HFFc6 (cell line): ENCODE measurements at places on chromosomes 16 and 17.
A peak's percentile ranks its signal among the peaks of the same experiment; 100 is the strongest.

DNA sequence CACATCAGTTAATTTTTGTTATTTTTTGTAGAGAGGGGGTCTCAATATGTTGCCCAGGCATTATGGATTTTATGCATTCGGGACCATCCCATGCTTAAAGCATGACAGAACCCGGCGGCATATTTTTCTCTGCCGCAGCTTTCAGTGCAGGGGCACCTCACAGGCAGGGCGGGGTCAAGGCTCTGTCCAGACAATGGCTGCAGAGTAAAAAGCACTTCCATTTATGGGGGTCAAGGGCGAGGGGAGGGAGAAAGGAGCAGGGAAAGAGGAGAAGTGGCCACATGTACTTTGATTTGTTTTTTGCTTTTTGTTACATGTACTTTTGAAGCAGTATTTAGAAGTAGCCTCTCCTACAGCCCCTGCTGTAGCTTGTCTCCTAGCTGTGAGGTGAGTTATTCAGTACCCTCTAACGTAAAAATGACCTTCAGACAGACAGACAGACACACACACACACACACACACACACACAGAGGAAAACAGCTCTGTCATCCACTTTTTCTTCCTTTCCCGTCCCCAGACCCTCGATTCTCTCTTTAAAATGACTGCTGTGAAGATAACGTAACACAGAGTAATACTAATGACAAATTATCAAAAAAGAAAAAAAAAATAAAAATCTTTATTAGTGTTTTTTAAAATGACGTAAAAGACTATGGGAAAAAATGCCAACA lies 856 bp upstream of the SCPEP1 start:
- DNase-seq: no peak

DNA sequence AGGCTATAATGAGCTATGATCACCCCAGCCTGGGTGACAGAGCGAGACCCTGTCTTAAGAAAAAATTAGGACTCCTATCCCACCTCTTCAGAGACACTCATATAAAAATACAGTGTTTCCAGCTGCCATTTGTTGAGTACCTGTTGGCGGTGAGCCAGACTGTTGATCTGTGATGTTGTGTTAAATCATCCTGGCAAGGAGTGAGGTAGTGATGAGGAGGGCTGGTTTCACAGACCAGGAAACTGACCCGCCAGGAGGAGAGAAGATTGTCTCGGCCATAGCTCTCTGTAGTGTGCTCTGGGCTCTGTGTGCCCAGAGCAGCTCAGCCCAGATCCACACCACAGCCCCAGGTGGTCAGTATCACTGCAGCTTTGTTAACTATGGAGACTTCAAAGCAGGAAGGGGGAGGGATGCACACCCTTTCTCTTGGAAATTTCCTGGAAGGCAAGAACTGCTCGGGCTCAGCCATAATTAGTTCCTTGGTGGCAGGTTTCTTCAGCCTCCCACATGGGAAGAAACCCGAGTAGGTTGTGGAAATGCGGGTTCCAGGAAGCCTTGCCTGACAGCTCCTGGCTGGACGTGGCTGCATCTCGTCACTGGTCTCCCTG lies 343.0 kb downstream of the SNX29 start:
- DNase-seq: no peak

GRCh38 chr16:54253118-54253517 lies 33.5 kb downstream of the IRX3 start:
- no peak for DNase-seq

GRCh38 chr16:85303354-85303883 lies 191.1 kb upstream of the CIBAR2 start:
- DNase-seq: no peak

- peak; percentile 19 for DNase-seq
Observed at GRCh38 chr17:69972251-69972650, 102.8 kb upstream of the KCNJ16 start.

GRCh38 chr17:55660178-55660886 lies 62.3 kb downstream of the TMEM100 start:
- DNase-seq: no peak

DNA sequence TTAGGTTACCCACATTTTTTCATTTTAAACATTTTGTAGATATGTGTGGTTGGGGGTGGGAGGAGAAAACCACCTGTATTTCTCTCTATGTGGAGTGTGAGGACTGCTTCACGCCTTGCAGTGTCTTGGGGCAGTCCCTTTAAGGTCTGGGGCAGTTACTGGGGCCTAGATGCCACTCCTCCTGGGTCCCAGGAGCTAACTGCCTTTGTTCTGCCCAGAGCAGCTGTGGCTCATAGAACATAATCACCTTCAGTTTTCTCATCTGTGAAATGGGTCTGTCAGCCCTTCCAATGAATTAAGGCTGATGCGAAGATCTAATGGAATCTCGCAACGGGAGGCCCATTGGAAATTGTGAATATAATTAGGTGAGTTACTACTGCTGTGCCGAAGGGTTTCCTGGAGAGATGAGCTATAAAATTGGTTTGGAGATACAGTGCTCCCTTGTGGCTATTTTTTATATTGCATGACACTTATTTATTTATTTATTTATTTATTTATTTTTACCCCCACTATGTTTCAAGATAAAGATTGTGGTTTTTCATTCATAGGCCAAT lies 22.9 kb downstream of the DHRS7C start:
- peak; percentile 40 for DNase-seq

DNA sequence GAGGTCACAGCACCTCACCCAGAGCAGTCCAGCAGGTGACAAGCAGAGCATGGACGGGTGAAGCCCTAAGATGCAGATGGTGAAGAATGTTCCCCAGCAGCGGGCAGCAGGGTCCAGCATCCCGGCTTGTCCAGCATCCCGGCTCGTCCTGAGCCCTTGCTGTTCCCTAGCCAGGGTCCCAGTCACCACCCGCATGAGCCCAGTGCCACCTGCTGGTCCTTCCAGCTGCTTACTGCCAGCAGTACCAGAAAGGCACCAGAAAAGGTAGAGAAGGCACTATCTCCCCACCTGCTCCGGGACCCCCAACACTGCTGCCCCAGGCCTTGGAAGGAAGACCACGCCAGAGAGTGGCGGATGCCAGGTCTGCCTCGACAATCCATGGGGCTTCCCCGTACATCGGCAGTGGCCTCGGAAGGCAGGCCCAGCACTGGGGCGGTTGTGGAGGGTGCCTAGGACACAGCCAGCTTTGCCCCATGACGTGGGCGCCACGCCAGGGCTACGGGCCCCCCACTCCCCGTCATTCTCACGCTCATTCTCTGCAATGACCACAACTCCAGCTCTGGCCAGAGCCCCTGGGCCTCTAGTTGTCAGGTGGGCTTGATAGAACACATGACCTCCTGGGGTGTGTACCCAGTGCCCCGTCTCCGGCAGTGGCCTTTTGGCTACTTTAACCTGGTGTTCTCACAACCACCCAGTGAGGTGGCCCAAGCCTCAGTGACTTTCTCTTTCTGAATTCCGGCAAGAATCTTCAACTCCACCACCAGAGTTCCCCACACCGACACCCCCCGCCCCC lies 1.4 kb downstream of the CENPX start:
- DNase-seq: peak; percentile 79

DNA sequence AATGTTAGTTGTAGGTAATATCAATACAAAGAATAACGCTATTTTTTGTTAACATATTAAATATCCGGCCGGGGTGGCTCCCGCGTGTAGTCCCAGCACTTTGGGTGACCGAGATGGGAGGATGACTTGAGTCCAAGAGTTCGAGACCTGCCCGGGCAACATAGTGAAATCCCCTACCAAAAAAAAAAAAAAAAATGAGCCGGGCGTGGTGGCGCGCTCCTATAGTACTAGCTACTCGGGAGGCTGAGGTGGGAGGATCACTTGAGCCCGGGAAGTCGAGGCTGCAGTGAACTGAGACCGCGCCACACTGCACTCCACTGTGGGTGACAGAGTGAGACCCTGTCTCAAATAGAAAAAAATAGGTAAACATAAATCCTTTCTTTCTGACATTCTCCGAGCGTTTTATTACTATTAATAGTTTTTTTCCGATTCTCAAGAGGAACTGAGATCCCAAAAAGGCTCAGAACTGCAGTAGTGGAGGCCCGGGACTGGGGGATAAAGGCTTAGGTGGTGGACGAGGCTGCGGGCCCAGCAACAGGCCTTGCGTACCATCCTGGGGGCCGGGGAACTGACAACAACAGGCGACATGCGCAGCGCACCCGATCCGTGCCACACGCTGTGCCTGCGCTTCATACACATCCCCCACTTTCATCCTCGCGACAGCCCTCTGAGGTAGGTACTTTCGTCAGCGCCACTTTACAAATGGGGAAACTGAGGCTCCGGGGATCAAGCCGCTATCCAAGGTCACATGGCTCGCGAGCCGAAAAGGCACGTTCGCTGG lies 919 bp downstream of the N4BP1 start:
- no peak for DNase-seq

GRCh38 chr16:35391328-35391727 lies 1931.9 kb downstream of the TP53TG3F start:
- peak; percentile 11 for DNase-seq

- DNase-seq: peak; percentile 13
Observed at GRCh38 chr16:11964761-11965551, at the start of gene TNFRSF17. TSS of gene TNFRSF17 (plus strand) at chr16:11965210. CDS start at chr16:11965325, 115 bp downstream.

DNA sequence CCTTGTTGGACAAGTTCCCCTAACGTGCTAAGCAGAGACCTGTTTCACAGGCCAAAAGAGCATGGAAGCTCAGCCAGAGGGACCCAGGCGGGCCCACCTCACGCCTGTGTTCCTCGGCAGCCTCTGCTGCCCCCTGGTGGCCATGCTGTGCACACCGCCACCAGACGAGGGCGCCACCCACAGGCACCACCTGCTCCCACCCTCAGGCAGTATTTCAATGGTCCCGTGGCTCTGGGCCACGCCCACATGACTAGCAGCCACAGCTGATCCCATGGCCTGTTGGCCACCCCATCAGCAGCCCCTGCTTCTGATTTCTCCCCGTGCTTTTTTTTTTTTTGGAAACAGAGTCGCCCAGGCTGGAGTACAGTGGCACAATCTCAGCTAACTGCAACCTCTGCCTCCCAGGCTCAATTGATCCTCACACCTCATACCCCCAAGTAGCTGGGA lies 18.9 kb downstream of the MPG start:
- DNase-seq: peak; percentile 80
